ENCODE measurements at places on chromosomes 4 and X. TPM values are rescaled to one million over a fixed set of nuclear protein-coding genes. Genes with fewer than 3 reads are reported as not detected.

DNA sequence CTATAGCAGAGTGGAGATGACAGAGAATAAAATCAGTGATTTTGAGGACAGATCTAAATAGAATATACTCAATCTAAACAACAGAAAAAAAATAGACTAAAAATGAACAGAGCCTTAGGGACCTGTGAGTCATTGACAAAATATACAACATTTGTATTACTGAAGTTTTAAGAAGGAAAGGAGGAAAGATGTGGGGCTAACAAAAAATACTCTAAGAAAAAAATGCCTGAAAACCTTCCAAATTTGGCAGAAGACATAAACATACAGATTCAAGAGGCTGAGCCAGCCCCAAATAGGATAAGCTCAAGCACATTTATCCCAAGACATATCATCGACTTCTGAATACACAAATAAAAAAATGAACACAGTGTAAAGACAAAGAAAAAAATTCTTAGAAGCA is 123.6 kb upstream of the INTU start:
- H3K4me3 ChIP-seq, result no peak overlapping the region
- no peaks in the 10 kb centered on the region for H3K27me3 ChIP-seq

DNA sequence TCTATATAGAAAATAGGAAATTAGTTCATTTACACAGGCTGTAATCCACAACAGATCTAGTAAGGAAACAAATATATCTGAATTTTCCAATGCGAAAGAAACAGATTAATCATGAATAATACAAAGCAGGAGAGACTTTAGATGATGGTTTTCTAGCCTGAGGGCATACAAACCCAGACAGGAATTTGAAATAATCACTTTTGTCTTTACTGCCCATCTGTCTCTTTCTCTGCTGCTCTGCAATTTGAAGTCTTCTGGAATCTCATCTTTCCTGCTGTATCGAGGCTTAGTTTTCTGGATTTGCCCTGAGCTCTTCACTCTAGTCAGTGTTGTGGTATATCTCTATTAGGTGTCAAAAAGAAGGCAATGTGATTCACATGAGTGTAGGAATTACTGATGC is 711.8 kb upstream of the FAM241A start:
- H3K27me3 ChIP-seq, result no peaks in the 10 kb centered on the region
- no peak overlapping the region for H3K27ac ChIP-seq
- no peak overlapping the region for H3K4me3 ChIP-seq
- H3K36me3 ChIP-seq, result no peaks in the 10 kb centered on the region
- DNase-seq, result no peak
- no peaks in the 10 kb centered on the region for H3K4me1 ChIP-seq

GRCh38 chr4:158667651-158668198 is 4.0 kb downstream of the C4orf46 start:
- no peak for DNase-seq
- H3K36me3 ChIP-seq, result no peaks in the 10 kb centered on the region
- H3K4me3 ChIP-seq, result no peak overlapping the region

DNA sequence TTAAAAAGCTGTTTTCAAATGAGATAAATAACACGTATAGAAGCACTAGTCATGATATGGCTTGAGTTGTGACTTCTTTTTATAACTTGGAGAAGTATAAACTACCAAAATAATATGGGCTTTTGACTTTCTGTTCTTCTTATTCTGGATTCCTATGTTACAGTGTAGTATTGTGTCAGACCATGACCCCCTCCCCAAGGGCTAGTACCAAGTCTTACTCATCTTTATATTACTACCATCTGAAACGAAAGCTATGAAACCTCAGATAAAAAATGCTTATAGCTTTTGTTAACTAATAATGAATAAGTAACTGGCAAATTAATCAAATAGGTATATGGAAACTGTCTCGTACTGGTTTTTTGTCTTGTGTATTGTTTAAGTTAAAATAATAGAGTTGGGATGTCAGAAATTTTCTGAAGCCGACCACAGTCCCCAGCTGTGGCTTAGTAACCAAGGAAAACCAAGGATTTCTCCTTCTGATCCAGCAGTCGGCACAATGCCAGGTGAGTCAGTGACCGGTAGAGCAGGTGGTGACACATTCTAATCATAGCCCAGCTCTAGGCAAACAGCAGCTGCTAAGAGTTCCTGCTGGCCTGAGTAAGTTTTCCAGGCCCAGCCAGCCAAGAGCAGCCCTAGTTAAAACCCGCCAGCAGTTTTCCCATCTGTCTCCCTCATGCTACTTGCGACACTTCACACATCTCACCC is 163.3 kb upstream of the PRDX4 start:
- no peaks in the 10 kb centered on the region for H3K27me3 ChIP-seq
- no peaks in the 10 kb centered on the region for H3K36me3 ChIP-seq
- H3K27ac ChIP-seq, result peak overlapping the region; percentile 70
- H3K4me3 ChIP-seq, result no peak overlapping the region
- DNase-seq, result peak; percentile 96
- H3K4me1 ChIP-seq, result peaks cover 11% of the 10 kb centered on the region

DNA sequence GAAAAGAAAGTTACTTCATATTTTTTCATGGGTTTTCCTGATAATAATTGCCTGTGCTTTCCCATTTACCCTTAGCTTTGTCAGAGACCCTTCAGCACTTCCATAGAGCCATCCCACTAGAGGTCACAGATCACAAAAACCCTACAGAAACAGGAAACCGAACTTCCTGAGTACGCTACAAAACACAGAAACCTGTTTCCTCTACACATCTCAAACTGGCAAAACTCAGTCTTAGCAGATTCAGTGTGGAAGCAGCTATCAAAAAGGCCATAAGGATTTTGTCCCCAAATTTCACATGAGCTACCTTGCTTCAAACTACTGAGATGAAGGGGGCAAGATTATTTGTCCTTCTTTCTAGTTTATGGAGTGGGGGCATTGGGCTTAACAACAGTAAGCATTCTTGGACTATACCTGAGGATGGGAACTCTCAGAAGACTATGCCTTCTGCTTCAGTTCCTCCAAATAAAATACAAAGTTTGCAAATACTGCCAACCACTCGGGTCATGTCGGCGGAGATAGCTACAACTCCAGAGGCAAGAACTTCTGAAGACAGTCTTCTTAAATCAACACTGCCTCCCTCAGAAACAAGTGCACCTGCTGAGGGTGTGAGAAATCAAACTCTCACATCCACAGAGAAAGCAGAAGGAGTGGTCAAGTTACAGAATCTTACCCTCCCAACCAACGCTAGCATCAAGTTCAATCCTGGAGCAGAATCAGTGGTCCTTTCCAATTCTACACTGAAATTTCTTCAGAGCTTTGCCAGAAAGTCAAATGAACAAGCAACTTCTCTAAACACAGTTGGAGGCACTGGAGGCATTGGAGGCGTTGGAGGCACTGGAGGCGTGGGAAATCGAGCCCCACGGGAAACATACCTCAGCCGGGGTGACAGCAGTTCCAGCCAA is at the start of gene MMRN1:
TSS of gene MMRN1 (plus strand) at position 206 of the 902 bp plus-strand sequence. CDS start at position 324, 118 bp downstream.
- no peak within 1 kb of the TSS for H3K27ac ChIP-seq
- H3K36me3 ChIP-seq, result no peaks in the 10 kb centered on the region
- no peak for DNase-seq
- H3K27me3 ChIP-seq, result no peaks in the 10 kb centered on the region
- no peak within 1 kb of the TSS for H3K4me3 ChIP-seq

- H3K27ac ChIP-seq, result no peak overlapping the region
- H3K4me3 ChIP-seq, result no peak overlapping the region
- no peak for DNase-seq
- no peaks in the 10 kb centered on the region for H3K4me1 ChIP-seq
These were observed 225.1 kb upstream of the ITM2A start for GRCh38 chrX:79592259-79592658.

The CASP6 gene
- total RNA-seq, result 12.2 TPM

The TCEAL5 gene
- total RNA-seq, result 0.23 TPM

- no peaks in the 10 kb centered on the region for H3K27me3 ChIP-seq
- no peak for DNase-seq
- H3K27ac ChIP-seq, result no peak overlapping the region
- H3K36me3 ChIP-seq, result no peaks in the 10 kb centered on the region
These were observed 43.8 kb upstream of the LAS1L start for GRCh38 chrX:65578346-65578745.

GRCh38 chr4:175703956-175704600 is 108.0 kb downstream of the GPM6A start:
- H3K27me3 ChIP-seq, result no peaks in the 10 kb centered on the region
- no peak overlapping the region for H3K4me3 ChIP-seq
- H3K36me3 ChIP-seq, result no peaks in the 10 kb centered on the region
- H3K27ac ChIP-seq, result no peak overlapping the region
- H3K4me1 ChIP-seq, result no peaks in the 10 kb centered on the region
- DNase-seq, result no peak

- H3K27ac ChIP-seq, result no peak overlapping the region
- H3K27me3 ChIP-seq, result no peaks in the 10 kb centered on the region
- H3K4me1 ChIP-seq, result no peaks in the 10 kb centered on the region
These were observed 572.4 kb upstream of the GALNT7 start for GRCh38 chr4:172596206-172596605.

DNA sequence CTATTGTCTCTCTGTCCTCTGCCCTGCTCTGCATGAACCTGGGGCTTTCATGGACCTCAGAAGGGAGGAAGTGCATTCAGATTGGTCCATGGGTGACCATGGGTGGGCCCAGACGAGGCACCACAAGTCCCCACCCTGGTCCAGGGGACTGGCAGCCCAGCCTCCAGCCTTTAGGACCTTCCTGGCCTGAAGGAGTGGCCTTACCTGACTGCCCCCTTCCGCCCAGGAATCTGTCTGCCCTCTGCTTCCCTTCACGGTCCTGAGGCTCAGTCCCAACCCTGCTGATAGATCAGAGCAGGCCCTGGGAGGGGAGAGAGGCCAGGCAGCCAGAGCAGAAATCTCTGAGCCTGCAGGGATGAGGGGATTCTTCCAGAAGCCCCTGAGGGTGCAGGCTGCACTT is 455.4 kb downstream of the PCDH18 start:
- no peaks in the 10 kb centered on the region for H3K4me1 ChIP-seq
- no peaks in the 10 kb centered on the region for H3K27me3 ChIP-seq
- H3K36me3 ChIP-seq, result no peaks in the 10 kb centered on the region
- H3K27ac ChIP-seq, result no peak overlapping the region
- no peak overlapping the region for H3K4me3 ChIP-seq

DNA sequence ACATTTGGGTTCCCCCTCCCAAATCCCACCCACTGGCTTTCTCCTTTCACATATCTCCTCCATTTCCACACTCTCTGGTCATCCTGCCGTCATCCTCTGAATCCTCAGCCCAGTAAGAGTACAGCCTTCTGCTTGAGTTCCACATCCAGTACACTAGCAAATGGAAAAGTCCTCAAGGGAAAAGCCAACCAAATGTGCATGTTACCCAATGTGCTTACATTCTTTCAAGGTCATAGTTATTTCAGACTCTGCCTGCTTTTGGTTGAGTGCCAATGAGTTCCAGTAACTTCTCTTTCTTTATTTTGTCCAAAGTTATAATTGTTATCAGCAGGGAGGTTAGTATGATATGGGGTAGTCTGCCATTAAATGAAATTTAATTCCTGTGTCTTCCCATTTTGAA is 78.1 kb downstream of the SRPX start:
- no peak overlapping the region for H3K27ac ChIP-seq
- no peaks in the 10 kb centered on the region for H3K36me3 ChIP-seq
- H3K4me3 ChIP-seq, result no peak overlapping the region
- no peaks in the 10 kb centered on the region for H3K4me1 ChIP-seq
- no peak for DNase-seq
- H3K27me3 ChIP-seq, result no peaks in the 10 kb centered on the region

GRCh38 chr4:23952258-23952657 is 62.4 kb upstream of the PPARGC1A start:
- H3K4me3 ChIP-seq, result no peak overlapping the region
- H3K4me1 ChIP-seq, result no peaks in the 10 kb centered on the region
